Stimulated activated naive CD8-positive, alpha-beta T cell treated with anti-CD3 and anti-CD28 coated beads, Interleukin-15, amount 100 ng/mL, for 72 hours (primary cell): ENCODE measurements at places on chromosomes 2 and 18.

DNA sequence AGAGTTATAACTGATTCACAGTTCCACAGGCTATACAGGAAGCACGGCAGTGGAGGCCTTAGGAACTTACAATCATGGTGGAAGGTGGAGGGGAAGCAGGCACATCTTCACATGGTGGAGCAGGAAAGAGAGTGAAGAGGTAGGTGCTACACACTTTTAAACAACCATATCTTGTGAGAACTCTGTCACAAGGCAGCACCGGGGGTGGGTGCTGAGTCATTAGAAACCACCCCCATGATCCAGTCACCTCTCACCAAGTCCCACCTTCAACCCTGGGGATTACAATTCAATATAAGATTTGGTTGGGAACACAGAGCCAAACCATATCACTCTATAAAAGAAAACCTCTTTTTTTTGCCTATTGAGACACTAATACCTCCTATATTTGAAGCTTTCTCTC, 1108.5 kb upstream of the CDH2 start:
- no peak for DNase-seq

DNA sequence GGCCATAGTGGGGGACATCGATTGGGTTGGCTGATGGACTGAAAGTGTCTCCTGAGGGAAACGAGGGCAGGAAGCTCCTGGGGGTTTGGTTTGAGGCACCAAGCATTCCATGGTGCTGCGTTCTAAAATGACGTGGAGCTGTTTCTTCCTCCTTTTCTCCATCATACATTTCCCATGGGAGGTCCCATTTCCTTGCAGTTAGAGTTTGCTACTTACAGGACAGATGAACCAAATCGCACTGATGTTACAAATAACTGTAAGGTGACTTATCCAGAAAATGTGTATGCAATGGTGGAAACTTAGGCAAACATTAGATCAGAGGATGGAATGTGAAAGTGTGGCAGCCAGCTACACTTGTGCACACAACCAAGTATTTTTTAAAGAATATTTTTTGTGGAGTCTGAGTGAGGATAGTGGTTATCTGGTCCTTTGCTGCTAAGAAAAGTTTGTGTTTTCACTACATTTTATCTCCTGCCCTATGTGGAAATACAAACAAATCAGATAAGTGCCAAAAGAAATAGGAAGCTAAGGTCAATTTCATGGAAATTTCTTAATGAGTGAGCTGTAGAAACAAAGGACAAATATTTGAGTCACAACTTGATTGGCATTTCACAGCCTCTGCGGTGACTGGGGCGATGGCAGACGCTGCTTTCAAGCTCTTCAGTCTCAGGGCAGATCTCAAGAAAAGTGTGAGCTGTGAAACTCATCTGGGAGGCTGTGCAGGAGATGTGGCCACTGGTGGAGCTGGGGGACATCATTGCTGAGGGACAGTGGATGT, 256.2 kb downstream of the TSN start:
- DNase-seq: no peak

DNA sequence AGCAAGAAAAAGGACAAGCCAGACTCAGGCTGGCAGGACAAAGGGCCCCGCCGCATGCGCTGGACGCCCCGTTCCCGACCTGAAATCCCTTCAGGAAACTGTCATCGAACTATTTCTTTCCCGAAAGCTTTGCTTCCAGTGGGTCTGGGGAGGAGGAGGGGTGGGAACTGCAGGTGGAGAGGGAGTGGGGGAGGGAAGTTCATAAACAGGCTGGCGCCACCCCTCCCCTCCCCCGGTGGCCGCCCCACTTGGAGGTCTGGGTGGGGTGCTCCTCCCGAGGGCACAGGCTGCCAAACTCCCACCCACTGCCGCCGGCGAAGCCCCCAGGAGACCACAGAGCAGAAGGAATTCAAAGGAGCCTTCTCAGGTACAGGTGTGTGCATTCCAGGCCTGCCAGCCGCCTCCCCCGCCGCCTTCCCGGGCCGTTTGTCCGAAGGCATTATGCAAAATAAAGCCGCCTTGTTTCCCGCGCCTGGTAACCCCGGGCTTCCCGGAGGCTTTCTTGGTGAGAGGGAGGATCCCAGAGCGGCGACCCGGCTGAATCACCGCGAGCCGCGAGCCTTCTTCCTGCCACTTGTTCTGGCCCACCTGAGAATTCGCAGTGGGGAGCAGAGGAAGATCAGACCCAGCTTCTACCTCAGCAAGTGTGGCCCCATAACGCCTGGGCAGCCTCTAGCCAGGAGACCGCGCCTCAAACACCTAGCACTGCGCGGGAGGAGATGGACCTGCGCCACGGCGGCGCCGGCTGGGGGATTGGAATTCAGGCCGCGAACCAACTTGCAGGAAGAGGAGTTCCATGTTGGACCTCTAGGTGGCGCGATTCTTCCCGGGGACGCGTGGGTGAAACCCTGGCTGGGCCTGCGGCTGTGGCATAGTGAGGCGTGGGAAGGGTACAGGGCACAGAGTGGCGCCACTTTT, 101.9 kb downstream of the FOXI3 start:
- peak; percentile 71 for DNase-seq

DNA sequence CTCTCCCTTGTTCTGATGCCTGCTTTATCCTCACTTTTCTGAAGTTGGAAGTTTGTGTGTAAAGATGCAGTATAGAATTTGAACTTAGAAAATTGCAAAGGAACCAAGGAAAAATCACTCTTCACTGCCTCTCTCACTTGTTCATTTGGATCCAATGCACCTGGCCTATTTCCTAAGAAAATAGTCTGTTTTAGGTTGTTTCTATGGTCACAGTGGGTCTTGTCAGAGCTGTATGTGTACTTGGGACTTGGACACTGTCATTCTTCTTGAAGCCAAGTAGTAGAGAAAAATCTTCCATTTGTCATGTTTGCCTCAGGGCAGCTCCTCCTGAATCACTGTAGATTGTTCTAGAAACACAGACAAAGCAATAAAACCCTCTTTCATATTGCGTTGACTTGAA, 80.3 kb upstream of the SESTD1 start:
- DNase-seq: no peak

- DNase-seq: no peak
These were observed 80.5 kb upstream of the UPP2 start for GRCh38 chr2:158021226-158021625.

GRCh38 chr18:69865776-69866175, 81.9 kb downstream of the CD226 start:
- DNase-seq: no peak

DNA sequence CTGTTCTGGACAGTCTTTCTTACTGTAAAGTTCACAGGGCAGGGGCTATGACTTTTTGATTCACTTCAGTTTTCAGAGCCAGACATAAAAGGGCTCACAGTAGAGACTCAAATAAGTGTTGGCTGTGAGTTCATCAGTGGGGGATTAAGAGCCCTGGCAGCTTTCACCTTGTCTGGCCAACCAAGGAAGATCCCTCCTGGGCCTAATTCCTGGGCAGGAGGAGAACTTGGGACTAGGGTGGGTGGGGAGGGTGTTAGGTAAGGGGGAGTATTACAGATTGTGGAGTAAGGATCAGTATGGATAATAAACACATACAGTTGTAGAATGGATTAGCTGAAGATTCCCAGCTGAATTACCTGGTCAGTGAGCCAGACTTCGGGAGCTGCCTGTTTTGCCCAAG, 904 bp upstream of the SFXN5 start:
- no peak for DNase-seq

- DNase-seq: no peak
These were observed 54.8 kb downstream of the AP1S3 start for GRCh38 chr2:223782629-223783028.

DNA sequence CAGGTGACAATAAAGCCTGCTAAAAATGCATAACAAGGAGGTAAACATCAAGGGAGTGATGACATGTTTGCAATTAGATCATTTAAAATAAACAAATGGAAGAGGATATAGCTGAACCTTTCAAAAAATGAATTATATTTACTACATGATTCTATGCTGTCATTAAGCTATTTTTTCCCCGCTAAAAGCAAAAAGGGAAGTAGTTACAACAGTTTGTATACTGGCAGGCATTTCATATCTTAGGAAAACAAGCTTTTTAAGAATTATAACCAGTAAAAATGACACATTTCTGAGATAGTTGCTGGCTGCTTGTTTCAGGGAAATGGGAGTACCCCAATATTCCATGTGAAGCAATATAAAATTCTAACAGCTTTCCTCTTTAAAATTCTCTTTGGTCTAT, 89.1 kb upstream of the ITGB6 start:
- no peak for DNase-seq

GRCh38 chr18:59141294-59142068, 1.8 kb downstream of the SEC11C start:
- no peak for DNase-seq

DNA sequence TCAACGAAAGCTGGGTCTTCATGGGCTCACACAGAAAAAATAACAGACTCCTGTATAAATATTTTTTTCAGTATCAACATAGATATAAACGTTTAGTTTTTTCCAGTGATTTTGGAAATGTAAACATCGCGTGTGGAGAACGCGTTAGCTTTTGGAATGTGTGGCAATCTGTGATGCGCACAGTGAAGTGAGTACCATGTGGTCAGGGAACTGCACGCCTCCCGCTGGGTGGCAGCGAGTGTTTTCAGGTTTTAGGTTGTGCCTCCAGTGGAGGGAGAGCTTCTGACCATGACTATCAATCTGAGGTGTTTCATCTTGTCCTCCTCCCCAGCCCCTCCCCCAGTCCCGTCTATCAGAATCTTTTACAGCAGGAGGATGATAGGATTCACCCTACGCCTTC, 127.8 kb downstream of the ARHGAP28 start:
- DNase-seq: no peak

GRCh38 chr18:61542596-61542995, 209.4 kb downstream of the CDH20 start:
- no peak for DNase-seq

- DNase-seq: no peak
These were observed 88.1 kb downstream of the NDUFA10 start for GRCh38 chr2:239936838-239937581.

DNA sequence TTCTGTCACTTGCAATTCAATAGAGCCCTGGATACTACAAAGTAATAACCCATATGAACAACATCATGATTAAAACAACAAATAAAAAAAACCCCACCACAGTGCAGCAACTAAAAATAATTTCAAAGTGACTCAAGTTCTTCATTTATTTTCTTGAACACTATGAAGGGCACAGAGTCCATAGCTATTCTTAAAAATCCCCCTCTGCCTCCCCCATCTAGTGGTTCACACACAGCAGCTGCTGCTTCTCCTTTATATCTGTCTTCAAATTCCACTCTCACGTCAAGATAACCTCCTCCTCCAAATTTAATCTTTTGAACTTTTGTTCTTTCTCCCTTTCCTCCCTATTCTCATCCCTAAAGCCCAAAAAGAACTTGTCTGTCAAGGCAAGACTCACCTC, 591.3 kb downstream of the ZEB2 start:
- no peak for DNase-seq

DNA sequence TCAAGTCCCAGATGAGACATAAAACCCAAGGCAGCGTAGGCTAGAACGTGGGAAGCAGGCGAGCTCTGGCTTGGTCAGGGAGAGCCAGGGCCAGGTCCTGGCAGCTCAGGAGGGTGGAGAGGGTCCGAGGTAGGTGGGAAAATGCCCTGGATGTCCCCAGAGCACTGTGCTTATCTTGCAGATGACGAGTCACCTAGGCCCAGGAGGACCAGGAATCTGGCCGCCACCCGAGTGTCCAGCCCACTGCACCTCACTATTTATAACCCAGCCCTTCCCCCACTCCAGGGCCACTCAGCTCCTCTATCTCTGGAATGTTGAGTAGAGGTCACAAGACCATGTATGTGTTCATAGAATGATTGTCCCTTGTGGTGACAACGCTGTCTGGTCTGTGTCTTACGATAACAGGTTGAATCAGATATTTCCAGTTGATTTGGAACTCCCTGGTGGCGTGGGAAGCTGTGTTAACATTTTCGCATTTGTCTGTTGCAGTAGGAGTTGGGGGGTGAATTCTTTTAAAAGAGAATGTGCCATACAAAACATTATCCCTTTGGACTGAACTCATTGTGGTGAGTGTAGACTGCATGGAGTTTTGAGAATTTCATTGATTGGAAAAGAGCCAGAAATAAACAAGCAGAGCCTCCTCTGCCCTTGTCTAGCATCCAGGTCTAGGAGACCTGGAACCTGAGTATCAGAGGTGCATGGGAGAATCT, 47.5 kb downstream of the EMILIN2 start:
- no peak for DNase-seq
